ENCODE measurements at places on chromosomes 11 and 22.

- no peak for DNase-seq
Measured at GRCh38 chr11:30666817-30667216, 80.7 kb upstream of the MPPED2 start.

- DNase-seq = no peak
Measured at GRCh38 chr11:111637885-111638284, 35.6 kb downstream of the SIK2 start.

DNA sequence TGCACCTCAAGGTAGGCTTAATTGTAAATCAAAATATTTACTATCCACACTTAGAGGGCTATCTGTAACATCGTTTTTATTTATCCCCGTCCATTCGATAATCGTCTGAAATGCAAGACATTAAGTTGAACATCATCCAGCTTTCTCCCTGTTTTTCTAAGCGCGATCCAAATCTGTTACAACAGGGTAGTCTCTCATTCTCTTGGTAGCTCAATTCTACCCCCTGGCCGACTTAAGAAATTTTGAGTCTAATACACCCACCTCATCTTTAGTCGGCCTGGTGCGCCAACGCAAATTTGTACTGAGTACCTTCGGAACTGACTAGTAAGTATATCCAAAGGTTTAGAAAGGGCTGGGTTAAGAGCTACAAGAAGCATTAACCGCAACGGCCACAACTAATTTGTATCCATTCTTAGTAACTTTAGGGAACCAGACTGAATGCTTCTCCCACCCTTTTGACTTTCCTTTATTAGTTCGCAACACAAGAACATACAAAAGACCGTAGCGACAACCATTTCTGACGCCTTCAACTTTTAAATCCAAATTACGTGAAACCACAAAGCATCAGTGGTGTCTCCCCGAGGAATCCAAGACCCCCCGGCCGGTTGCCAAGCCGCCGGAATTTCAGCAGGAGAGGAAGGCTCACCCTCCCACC lies 1.0 kb upstream of the ZNF143 start:
- peak; percentile 9 for DNase-seq

- no peak for DNase-seq
Measured at GRCh38 chr22:43031617-43032016, 16.7 kb upstream of the PACSIN2 start.

- no peak for DNase-seq
Measured at GRCh38 chr11:35584321-35584720, 33.9 kb upstream of the FJX1 start.

GRCh38 chr11:13102865-13103539 lies 93.9 kb downstream of the RASSF10 start:
- DNase-seq = no peak

DNA sequence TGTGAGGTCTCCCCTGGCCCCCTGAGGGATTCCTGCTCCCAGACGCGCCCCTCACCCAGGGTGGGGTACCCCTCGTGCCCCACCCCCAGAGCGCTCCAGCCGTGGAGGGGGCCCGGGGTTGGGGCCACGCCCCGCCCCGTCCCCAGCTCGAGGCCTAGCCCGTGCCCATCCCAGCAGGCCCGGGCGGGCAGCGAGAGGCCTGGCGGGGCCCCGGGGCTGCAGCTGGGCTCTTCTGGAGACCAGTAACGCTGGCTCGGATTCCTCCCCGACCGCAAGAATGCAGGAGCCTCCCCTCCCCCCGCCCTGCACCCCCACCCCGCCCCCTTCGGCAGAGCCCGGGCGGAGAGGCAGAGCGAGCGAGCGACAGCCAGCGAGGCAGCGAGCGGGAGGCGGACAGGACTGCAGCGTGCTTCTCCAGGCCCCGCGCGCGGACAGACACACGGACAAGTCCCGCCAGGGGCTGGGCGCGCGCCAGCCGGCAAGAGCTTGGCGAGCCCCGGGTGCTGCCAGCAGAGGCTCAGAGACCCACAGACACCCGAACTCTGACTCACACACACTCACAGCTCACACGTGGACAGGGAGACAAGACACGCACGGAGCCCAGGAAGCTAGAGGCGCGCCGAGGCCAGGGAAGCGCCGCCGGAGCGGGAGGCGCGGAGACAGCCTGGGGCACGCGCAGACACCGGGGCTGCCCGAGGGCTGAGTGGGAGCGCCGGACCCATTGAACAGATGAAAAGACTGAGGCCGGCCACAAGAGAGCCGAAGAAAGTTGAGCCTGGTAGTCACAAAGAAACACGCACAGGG lies 15.2 kb downstream of the BCL9L start:
- no peak for DNase-seq

DNA sequence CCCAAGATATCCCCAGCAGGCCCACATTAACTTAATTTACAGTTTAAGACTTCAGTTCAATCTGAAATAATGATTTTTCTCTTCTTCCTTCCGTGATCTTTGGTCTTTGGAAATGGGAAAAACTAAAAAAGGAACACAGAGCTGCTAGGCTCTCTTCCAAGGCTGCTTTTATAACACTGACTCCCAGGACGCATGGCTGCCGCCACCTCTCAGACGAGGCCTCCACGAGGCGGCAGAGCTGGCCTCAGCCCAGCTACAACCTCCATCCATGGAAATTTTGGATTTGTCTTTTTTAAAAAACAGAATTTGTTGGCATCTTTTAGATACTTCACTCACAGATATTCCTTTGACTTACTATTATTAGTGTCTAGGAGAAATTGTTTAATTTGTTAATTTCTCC lies 385.5 kb upstream of the SYN3 start:
- no peak for DNase-seq

GRCh38 chr11:72682858-72683243 lies 8.6 kb upstream of the PDE2A start:
- DNase-seq = no peak

DNA sequence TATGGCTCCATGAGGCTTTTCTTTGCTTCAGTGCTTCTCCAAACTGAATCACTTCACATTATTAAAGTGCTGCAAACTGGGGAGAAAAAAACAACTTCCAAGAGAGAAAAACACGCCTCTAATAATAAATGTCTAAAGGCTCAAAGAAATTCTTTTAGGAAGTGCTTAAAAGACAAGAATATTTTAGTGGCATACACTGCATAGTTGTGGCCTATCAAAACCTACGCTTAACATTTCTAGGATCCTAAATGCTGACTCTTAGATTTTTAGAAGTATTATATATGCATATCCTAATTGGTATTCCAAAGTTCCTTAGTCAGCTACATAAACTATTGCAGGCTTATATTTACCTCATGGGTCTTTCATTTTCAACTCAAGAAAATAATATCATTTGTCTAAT lies 879.0 kb upstream of the CCDC90B start:
- no peak for DNase-seq

GRCh38 chr22:39931251-39931650 lies 28.9 kb upstream of the TMA7B start:
- no peak for DNase-seq

DNA sequence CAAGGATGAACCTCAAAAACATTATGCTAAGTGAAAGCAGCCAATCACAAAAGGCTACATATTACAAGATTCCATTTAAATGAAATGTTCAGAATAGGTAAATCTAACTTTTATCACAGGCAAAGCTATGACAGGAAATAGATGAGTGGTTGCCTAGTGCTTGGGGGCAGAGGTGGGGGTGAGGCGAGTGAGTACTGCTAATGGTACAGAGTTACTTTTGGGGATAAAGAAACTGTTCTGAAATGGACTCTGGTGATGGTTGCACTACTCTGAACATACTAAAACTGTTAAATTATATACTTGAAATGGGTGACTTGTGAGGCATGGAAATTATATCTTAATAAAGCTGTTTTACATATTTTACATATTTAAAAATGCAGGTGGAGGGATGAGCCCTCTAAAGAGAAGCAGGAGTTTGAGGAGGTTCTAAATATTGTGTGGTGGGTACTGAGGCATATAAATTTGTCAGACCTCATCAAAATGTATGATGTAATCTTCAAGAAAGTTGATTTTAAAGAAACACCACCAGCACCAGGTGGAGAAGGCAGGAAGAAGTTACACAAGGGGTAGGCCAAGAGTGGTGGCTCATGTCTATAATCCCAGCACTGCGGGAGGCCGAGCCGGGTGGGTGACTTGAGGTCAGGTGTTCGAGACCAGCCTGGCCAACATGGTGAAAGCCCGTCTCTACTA lies 3.6 kb downstream of the SLC43A1 start:
- no peak for DNase-seq

GRCh38 chr22:49362211-49362839 lies 465.3 kb downstream of the BRD1 start:
- no peak for DNase-seq

DNA sequence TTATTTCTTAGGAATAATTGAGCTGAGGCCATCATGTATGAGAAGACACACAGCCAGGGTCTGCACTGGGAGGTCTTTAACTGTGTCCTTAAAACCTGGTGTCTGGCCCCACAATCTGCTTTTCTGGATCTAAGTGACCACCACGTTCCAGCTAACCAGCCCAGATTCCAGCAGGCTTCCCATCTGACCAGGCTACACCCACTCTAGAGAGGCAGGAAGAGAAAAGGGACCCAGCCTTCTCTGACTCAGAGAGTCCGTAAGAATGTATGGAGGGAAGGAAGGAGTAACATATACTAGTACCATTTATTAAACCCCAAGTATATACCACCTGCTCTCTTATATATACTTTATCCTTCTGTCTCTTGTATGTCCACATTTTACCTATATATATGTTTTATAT lies 80.1 kb downstream of the LDLRAD3 start:
- DNase-seq = no peak

DNA sequence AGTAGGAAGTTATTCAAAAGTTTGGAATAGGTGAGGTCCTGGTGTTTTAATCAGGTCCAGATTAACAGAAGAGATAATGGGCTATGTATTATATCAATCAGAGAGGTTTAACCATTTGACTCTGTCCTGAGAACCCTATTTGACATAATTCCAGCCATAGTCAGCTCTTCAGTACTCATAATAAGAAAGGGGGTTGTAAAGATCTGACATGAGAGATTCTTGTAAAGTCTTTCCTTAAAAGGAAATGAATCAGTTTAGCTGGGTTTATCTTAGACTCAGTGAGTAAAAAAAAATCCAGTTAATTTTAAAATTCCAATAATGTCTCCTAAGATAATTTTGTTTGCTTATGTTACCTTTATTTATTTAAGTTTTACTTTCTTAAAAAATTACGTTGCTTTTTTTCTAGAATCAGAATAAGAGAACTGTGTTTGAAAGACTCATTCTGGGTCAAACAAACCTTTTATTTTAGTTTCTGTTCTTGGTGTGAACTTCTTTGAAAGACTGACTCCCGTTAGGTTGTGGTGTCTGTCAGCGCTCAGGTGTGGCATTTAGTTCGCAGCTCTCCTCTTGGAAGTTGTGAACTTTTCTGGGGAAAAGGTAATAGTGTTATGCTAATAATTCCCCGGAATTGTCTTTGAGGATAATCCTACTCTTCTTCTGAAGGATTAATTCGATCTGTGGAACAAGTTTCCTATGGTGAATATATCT lies 20.5 kb downstream of the NUCB2 start:
- no peak for DNase-seq

DNA sequence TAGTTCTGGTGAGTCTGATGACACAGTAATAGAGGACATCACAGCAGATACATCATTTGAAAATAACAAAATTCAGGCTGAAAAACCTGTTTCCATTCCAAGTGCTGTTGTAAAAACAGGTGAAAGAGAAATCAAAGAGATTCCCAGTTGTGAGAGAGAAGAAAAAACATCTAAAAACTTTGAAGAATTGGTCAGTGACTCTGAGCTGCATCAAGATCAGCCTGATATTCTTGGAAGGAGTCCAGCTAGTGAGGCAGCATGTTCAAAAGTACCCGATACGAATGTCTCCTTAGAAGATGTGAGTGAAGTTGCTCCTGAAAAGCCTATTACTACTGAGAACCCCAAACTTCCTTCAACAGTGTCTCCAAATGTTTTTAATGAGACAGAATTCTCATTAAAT lies 38.7 kb downstream of the RTN3 start:
- no peak for DNase-seq

GRCh38 chr11:106959800-106960199 lies 58.5 kb downstream of the GUCY1A2 start:
- no peak for DNase-seq

DNA sequence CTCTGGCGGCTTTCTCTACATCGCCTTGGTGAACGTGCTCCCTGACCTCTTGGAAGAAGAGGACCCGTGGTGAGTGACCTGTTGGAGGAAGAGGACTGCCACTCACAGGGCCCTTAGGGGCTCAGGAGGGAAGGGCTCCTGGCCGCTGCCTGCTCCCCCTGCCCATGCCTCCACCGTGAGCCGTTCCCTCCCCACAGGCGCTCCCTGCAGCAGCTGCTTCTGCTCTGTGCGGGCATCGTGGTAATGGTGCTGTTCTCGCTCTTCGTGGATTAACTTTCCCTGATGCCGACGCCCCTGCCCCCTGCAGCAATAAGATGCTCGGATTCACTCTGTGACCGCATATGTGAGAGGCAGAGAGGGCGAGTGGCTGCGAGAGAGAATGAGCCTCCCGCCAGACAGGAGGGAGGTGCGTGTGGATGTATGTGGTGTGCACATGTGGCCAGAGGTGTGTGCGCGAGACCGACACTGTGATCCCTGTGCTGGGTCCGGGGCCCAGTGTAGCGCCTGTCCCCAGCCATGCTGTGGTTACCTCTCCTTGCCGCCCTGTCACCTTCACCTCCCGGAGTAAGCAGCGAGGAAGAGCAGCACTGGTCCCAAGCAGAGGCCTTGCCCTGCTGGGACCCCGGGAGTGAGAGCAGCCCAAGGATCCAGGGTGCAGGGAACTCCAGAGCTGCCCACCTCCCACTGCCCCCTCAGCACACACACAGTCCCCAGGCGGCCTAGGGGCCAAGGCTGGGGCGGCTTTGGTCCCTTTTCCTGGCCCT lies 6.9 kb downstream of the SLC39A13 start:
- no peak for DNase-seq

DNA sequence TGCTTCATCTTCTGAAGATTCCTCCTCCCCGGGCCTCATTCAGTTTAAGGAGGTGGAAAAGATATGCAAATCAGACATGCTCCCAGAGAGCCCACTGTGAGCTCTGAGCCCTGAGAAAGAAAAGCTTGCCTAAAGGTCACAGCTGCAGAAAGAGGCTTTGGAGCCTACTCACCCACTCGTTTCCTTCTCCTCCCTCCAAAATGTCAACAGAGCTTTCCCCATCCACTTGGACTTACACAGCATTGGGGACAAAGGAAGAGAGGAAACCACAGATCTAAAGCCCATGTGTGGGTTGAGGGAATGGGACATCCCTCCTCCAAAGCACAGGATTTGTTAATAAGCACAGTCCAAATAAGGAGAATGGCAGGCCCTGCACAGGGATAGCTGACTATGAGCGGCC lies 158.4 kb downstream of the ETS1 start:
- no peak for DNase-seq

- DNase-seq = no peak
Measured at GRCh38 chr11:80603472-80603871, 1162.6 kb upstream of the TENM4 start.

GRCh38 chr22:36162127-36163034 lies 1.8 kb upstream of the APOL3 start:
- no peak for DNase-seq

- no peak for DNase-seq
Measured at GRCh38 chr22:20396639-20397038, 2.7 kb downstream of the ZNF74 start.
